GM18507 (cell line): ENCODE measurements at places on chromosomes 7 and 10.

DNA sequence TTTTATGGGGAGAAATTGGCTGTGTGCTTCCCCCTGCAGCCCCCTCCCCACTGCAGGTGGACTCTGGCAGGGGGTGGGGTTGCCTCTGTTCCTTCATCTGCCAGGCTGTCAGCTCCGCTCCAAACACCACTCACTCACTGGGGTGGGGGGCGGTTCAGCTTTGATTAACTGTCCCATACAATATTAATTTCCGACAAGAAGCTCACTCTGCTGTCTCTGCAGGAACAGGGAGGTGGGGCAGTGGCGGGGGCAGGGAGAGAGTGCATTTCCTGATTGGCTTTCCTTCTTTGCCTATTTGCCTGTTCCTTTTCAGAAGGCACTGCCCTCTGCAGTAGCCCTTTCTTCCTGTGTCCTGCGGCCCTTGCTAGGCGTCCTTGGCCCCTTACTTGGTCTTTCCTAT lies 500.8 kb downstream of the PLXNA4 start:
- no peak for DNase-seq

DNA sequence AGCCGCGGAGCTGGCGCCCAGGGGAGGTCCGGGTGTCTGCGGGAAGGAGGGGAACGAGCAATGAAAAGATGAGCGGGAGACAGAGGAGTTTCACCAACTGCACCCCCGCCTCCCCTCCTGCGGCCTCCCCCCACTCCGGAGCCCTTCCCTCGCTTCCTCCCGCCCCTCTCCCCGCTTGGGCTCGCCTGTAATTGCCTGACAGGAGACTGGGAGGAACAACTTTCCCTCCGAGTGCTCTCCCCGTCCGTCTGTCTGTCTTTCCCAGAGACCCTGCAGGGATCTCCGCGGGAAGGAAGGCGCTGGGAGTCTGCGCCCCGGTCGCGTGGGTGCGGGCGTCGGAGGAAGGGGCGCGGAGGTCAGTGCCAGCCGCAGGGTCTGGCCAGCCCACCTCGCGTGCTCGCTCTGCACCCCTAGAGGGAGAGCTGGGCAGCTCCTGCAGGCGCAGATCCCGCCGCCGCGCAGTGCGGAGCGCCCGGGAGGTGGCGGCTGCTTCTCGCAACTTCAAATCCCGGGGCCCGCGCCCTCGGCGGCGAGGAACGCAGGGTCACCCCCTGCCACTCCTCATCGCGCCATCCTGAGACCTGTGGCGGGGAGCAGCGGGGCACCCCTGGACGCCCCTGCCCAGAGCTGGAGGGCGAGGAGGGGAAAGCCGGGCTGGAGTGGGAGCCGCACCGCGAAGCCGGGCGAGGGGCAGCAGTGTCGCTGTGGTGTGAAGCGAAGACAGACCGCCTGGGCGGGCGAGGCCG lies 511 bp upstream of the NRP1 start:
- DNase-seq, result no peak

GRCh38 chr10:260819-261429 lies 125.7 kb downstream of the ZMYND11 start:
- DNase-seq, result peak; percentile 2

DNA sequence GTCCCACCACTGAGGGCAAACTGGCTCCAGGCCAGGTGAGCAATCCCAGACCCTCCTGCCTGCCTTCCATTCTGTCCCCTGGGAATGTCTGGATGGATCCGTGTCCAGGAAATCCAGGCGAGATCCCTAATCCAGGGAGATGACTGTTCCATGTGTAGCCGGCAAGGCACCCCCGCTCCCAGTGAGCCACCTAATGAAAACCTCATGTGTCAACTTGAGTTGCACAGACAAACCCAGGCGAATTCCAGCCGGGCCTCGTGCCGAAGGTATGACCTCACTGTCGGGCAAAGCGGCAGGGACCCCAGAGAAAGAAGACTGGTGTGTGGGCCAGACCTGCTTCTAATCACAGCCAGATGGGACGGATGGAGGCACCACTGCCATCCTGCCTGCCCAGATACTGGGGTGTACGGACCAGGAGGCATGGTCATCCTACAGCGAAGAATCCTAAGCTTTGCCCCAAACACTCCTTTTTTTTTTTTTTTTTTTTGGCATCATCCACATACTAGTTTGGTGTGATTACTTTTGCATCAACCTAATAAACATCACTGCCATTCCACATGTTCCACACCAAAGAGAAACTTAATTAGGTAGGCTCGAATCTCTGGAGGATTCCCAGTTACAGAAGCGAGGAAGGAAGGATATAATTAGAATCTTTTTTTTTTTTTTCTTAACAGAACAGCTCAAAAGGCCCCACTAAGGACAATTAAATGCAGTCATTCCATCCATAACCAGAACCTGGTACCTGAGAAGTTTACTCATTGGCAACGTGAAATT lies 313.1 kb downstream of the CALN1 start:
- no peak for DNase-seq

- no peak for DNase-seq
These were observed 292.2 kb upstream of the ZWINT start for GRCh38 chr10:56653289-56653688.

- no peak for DNase-seq
These were observed 159.7 kb downstream of the ADK start for GRCh38 chr10:74310652-74311257.

GRCh38 chr10:34018784-34019183 lies 684.3 kb upstream of the NRP1 start:
- DNase-seq, result no peak

DNA sequence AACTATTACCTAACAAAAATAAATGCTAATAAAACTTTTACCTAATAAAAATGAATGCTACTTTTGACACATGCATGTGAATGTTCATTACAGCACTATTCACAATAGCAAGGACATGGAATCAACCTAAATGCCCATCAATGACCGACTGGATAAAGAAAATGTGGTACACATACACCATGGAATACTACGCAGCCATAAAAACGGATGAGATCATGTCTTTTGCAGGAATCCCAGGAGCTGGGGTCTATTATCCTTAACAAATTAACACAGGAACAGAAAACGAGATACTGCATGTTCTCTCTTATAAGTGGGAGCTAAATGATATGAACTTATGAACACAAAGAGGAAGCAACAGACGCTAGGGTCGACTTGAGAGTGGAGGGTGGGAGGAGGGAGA lies 88.1 kb upstream of the FAM204A start:
- no peak for DNase-seq

GRCh38 chr7:126079581-126079980 lies 1150.0 kb upstream of the POT1 start:
- no peak for DNase-seq

DNA sequence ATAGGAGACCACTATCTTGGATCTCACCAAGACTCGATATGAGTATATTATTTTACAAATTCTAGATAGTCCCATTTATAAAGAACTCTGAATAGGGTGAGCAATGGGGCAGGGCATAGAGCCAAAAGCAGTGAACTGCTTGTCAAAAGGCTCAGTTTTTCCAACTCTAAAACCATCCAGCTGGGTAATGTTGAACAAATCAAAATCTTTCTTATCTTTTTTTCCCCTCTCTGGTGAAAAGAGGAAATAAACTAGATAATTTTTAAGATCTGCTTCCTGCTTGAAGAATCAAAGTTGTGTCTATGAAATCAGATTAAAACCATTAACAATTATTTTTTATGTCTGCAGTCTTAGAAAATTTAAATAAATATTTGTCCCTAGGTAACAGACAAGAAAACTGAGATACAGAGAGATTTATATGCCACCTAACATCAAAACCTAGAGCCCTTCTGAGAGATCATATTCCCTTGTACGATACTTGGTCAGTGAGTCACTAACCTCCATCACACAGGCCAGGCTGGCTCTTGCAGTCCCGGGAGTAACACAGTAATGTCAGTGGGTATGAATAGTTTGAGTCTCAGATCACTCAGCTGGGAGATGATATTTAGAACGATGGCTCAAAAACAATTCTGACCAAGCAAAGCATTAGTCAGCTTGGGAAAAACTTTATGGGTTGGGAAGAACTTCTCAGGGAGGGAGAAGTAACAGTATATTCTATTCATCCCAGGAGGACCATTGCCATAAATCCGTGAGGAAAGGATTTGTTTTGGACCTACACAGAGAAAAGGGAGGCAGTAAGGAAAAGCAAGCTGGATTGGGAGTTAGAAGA lies 178.8 kb downstream of the REEP3 start:
- DNase-seq, result no peak

DNA sequence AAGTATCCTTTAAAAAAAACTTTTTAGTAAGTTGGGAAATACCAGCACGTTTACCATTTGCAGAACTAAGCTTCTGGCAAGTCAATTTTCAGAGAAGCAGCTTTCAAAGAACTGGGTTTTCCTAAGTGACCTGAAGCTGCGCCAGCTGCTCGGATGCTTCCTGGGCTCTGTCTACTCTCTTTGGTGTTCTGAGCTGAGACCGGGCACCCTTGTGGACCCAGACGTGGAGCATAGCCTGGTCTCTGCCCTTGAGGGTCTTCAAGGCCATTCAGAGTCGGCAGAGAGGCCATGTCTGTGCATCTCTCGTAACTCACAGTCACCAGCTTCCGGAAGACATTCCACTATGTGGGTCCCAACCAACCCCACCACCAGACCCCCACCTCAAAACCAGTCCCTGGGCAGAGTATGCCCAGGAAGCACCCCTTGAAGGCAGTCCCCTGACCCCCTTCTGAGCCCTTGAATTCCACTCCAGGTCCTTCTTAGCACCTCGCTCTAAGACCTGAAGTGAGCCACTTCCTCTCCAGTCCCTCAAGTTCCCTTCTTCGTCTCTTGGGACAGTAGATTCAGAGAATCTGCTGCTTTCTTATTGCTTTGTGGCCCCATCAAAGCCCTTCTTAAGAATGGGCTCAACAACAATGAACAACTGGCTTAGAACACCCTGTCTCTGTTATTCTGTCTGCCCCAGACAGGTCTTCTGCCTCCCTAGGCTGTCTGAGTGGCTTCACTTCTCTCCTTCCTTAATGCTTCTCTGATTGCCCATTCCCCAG lies 8.5 kb downstream of the CALML5 start:
- DNase-seq, result no peak

DNA sequence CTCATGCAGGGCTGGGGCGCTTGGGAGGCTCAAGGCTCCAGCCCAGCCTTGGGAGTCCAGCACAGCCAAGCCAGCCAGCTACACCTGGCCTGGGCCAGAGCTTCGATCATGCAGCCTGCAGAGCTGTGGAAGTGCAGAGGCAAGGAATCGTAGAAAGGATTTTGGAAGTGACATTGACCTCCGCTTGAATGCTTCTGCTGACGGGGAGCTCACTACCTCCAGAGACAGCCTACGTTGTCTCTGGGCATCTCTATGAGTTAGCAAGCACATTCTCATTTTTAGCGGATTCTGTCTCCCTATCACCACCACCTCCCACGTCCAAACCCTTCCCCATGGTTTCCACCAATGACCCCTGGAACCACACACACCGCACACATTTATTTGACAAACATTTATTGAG lies 88.5 kb downstream of the MICALL2 start:
- DNase-seq, result no peak

- no peak for DNase-seq
These were observed 22.1 kb downstream of the HKDC1 start for GRCh38 chr10:69242040-69242851.

GRCh38 chr10:123563581-123563855 lies 102.6 kb upstream of the GPR26 start:
- no peak for DNase-seq

DNA sequence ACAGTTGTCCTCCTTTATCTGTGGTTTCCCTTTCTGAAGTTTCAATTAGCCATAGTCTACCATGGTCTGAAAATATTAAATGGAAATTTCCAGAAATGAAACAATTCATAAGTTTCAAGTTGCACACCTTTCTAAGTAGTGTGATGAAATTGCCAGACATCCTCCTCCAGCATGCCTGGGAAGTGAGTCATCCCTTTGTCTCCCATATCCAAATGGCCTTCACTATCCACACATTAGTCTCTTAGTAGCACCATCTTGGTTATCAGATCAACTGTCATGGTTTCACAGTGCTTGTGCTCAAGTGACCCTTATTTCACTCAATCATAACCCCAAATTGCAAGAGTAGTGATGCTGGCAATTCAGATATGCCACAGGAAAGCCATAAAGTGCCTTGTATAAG lies 83.4 kb upstream of the PPP1R9A start:
- DNase-seq, result no peak

- DNase-seq, result no peak
These were observed 195.9 kb upstream of the LYZL2 start for GRCh38 chr10:30825495-30825894.

DNA sequence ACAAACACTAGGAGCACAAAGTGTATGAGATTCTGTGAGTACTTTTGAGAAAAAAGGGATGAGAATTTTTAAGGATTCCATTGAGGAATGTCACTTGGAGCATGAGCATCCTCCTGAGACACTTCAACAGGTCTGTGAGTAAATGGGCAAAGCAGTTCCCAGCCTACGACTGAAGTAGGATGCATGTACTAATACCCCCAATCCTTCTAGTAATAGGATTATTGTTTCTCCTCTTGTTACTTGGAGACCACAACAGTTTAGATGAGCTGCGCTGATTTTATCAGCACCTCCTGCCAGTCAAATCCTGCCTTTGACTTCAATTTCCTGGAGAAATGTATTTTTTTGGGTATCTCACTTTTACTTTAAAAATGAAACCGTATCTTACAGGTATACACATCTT lies 820 bp downstream of the BBS9 start:
- no peak for DNase-seq

DNA sequence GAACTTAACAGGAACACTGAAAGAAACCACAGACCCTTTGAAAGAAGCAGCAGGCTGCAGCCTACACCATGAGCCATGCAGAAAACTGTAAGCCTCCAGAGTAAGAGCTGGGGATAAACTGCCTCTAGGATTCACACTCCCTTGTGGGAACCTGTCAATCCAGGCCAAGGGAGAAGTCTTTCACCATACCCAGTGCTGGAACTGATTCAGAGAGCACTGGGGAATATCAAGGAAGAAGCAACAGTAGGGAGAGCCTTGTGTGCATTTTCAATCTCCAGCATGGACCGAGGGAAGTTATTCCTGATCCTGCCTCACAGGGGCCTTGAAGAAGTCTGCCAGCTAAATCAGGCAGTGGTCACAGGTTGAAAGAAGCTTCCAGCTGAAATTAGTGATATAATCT lies 282.2 kb downstream of the AGMO start:
- no peak for DNase-seq

DNA sequence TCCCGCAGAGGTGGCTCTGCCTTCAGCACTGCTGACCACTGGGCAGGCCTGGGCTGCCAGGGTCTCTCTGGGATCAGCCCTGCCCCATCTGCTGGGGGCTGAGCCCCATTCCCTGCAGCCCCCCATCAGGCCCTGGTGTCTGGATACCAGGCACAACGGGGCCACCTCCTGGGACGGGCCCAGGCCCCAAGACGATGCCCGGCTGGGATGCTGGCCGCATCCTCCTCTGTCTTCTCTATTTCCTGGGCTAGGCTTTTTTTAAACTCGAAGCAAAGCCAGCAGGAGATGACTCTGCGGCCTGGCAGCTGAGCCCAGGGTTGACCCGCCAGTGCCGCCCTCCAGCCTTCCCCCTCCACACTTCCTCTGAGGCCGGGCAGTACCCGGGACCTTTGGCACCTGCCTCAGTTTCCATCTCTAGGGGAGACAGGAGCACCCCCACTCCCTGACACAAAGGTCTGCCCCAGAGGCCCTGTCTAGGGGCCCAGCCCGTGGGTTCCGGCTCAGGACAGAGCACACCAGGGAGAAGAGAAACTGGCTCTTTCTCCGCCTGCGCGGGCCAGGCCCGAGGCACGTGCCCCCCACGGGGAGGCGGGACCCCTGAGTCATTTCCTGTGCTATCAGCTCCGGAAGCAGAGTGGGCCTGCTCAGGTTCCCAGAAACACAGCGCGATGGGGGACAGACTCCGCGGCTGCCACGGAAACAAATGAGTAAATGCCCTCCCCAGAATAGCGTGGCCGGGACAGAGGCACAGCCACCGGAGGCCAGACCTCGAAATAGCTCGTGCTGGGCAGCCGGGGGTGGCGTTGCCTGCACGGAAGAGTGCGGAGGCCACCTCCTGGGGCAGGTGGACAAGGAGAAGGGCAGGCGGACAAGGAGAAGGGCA lies 84.6 kb upstream of the PDGFA start:
- peak; percentile 74 for DNase-seq
